GM18507 (cell line): ENCODE measurements at places on chromosomes 2 and 18.
A peak's percentile ranks its signal among the peaks of the same experiment; 100 is the strongest.

DNA sequence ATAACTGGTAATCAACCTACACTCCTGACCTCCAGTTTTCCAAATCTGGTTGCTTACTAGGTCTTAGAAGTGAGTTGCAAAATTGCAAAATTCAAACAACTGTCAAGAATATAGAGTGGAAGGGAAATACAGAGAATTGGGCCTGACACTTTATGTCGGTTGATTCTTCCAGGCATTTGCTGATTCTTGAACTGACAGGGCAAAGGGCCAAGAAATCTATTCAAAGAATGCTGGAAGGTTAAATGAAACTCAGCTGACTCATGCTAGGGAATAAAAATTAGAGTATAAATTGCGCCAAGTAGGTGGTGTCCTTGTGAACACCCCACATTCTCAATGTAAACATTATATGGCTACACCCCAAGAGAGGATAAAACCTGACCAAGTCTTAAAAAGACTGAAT lies 21.5 kb upstream of the ZSCAN30 start:
- DNase-seq, result no peak

DNA sequence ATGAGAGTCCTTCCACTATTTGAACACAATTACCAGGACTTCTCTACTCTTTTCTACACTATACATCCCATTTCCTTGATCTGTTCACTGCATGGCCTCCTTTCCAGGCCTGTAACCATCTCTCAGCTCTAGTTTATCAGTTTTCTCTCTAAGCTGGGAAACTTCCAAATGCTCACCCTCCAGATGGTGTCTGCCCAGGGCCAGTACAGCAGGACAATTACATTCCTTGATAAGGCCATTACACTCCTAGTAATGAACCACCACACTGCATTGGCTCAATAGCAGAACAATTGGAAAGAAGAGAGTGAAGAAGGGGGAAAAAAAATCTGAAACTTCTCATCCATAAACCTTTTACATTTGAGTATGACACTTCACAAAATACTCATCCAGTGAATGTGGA lies 359.1 kb downstream of the ALK start:
- no peak for DNase-seq

- DNase-seq, result no peak
Observed at GRCh38 chr2:19300961-19301360, 57.5 kb downstream of the OSR1 start.

DNA sequence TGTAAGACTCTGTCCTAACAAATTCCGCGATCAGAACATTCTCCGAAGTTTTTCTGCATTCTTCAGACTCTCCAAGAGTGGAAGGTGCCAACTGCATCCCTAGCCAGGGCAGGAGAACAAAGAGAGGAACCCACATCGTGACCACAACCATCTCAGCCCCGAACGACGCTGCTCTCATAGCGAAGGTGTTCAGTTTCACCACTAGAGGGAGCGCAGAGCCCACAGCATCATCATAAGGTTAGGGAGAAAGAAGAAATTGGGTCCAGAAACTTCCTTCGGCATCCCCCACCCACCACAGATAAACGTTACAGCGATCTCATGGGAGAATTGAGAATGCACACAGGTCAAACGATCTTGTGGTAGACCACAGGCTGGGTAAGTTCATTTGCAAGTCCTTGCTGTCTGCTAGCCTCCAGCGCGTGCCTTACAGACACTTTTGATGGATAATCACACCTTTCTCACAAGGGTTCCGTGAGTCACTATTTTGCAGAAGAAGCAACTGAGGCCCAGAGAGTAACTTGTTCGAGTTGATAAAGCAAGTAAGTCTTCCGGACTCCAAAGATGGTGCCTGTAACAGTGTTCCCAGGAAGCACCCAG lies 53.7 kb upstream of the ARL4C start:
- DNase-seq, result peak; percentile 35

DNA sequence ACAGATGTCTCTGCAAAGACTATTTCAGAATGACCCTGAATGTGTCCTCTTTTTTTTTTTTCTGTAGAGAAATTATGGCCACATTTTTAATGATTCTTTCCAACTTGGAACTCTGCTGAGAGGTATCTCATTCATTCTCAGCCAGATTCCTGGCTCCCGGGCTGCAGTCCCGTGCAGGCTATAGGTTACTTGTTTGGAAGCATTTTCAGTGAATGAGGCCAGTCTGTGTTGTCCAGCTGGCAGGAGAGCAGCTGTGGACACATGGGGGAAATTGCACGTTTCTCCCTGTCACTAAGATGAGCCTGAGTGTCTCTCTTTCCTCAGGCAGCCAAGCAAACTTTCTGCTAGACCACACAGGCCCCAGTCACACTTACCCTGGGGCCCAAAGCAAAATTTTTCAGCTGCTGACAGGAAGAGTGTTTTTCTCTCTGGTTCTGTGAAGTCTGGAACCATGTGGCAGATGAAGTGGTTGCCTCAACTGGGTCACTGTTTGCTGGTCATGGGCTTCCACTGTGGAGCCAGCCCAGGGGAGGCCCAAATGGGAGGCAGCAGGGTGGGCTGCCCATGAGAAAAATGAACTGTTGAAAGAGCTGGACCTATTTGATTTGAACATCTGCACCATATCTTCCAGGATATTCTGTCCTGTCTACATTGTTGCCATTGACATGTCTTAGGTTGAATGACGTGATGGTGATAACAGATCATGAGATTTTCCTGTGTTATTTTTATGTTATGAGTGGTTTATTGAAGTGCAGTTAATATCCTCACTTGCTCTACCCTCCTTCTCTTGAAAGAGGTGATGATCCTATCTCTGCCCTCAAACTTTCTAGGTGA lies 431.2 kb downstream of the LPIN1 start:
- no peak for DNase-seq

GRCh38 chr2:11154016-11154922 lies 998 bp upstream of the SLC66A3 start:
- DNase-seq, result no peak

DNA sequence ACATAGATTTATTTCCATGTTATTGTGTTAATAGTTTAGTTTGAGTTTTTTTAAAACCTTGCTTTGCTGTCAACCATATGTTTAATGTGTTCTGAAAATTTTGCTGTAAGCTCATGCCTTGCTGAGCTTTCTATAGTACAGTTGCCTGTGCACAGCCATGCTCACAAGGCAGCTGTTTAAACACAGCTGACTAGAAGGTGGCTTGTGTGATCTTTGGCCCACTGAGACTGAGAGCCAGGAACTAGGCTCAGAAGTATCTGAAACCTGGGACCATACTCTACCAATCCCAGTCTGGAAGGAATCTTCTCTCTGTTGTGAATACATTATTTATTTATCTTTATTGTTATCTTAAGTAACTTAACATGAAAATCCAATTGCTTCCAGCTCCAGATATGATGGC lies 350.5 kb downstream of the KIAA1328 start:
- no peak for DNase-seq

- no peak for DNase-seq
Observed at GRCh38 chr2:156687715-156688114, 251.5 kb downstream of the GPD2 start.

DNA sequence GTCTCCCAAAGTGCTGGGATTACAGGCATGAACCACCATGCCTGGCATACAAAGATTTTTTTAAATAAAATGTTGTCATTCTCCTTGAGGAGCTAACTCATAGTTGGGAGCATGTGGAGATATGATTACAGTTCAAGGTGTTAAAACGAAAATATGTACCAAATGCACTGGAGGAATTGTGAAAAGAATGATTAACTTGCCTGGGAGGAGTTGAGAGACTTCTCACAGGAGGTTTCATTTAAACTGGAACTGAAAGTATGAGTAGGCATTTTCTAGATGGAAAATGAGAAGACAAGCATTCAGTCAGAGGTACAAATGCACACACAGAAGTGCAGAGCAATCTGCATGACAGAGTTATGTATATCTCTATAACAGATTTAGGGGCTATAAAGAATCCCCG lies 126.6 kb upstream of the PDE1A start:
- peak; percentile 40 for DNase-seq

DNA sequence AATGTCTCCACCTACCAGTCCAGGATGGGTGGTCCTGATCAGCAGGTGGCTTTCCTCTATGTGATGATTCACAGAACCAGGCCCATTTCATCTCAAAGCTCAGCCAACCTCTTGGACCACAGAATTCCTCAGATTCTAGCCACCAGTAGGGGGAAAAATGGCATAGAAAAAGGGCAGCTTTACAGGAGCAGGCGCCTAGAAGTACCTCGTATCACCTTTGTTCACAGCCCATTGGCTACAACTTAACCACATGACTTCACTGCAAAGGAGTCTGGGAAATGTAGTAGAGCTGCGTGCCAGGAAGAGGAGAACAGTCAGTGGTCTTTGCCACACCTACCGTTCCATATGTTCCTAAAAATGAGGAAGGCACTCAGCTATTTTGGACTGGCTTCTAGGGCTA lies 62.8 kb upstream of the DTNA start:
- no peak for DNase-seq

DNA sequence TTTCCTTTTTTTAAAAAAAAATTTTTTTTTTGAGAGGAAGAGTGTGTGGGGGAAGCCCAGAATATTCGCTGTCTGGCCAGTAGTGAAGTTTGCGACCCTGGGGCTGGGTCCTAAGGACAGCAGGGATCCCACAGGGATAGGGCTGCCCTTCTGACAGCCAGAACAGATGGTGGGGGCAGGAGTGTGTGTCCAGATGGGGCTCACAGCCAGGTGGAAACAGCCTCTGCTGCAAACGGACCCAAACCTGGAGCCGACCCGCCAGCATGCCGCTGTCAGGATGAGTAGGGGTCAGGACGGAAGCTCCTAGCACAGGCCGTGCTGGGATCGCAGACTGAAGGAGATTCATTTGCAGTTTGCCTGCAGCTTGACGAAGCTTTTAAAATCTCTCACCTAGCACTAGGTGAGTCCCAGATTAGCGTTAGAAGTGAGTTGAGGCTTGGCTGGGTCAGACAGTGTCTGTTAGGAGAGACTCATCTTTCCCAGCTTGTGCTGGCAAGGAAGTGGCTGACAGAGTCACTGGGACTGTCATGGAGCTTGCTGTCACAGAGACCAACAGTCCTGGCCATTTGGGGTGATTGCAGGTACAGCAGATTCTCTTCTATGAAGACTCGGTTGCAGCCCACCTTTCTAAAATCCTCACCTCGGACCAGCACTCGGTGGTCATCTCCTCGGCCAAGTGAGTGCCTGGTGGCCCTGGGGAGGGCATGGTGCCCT lies 93.4 kb downstream of the DGKD start:
- no peak for DNase-seq

DNA sequence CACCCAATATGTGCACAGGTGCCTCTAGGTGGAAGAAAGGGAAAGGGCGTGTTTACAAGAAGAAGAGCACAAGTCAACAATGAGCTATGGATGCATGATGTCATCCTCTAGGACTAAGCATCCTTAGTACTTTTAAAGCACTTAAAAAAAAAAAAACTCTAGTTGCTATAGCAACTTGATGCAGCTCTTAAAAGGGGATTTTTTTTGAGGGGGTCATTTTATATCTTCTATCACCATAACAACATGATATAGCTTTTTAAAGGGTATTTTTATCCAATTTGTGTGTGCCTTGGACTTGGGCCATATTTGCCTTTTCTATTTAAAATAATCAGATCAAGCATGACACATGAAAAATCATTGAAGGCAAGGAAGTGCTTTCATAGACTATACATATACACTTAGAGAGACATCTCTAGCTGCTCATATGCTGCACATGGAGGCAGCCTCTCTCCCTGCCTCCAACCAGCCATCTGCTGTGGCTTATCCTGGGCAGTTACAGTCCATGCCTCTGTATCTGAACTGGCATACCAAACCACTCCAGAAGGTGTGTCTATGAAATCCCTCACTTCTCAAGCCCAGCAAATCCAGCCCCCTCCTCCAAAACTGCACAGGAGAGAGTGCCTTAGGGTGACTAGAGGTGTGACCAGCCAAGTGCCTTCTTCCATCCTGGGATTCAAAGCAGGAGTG lies 165.4 kb downstream of the MSH2 start:
- DNase-seq, result no peak

DNA sequence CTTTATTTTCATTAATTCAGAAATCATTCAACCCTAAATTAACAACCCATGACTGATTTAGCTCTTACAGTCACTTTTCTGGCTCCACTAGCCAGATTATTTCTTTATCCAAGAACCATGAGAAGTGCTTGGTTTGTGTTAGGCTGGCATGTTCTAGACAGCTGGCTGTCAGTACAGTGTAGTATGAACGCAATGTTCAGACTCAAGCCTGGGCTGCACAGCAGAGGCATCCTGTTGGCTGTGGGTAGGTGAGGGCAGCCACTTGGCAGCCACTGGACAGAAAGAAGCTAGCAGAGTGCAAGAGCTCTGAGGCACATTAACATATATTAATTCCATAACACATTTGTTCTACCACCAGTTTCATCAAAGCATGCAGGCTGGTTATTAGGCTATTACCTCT lies 522.9 kb upstream of the FSHR start:
- no peak for DNase-seq

DNA sequence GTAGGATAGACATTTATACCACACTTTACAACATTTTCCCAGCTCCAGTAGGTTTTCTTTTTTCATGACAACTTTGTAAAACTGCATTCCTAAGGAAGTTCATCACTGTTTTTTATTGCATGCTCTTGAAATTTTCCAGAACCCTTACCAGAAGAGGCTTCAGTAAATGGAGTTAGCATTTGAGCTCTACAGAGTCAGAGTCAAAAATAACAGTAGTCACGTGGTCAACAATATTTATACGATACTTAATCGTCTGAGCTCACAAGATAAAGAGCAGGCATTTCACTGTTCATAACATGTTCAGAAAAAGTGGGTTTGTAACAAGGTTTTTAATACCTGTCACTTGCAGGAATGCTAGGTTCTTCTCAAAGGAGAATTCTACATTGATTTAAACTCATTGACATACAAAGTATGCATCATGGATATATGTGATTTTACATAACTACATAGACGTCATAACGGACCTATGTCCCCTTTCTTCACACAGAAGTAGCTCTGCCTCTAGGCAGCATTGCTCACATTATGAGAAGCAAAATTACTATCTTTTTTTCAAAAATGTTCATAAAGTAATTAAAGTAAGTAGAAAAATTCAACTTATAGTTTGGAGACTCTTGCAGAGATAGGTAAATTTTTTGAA lies 187.0 kb upstream of the COL3A1 start:
- DNase-seq, result no peak

GRCh38 chr2:114787486-114787885 lies 345.0 kb downstream of the DPP10 start:
- DNase-seq, result no peak

- DNase-seq, result no peak
Observed at GRCh38 chr2:105239924-105240323, 1.6 kb upstream of the GPR45 start.

DNA sequence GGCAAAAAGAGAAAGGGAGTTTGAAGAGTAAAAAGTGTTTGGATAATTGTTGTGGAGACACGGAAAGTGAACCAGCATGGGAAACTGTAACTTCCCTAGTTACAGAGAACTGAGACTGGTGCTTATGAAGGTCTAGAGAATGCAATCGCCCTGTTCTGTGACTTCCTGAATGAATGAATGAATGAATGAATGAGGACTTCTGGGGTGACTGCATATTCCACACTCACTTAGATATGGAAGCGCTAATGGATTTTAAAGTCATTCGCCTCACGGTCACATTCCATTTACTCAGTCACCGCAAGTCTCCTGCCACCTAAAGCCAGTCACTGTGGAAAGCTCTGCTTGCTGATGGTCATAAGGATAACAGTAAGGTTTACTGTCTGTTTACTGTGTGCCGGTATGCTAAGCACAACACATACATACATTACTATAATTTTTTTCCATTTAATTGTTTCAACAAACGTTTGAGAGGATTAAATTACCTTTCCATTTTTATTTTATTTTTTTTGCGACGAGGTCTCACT lies 138.2 kb downstream of the CABLES1 start:
- no peak for DNase-seq

GRCh38 chr2:109602617-109603188 lies 11.1 kb downstream of the SEPTIN10 start:
- DNase-seq, result no peak

- no peak for DNase-seq
Observed at GRCh38 chr2:23221236-23221635, 163.7 kb upstream of the KLHL29 start.

GRCh38 chr2:75287624-75288316 lies 88.5 kb upstream of the TACR1 start:
- no peak for DNase-seq
